ENCODE measurements at places on chromosomes 16 and 17. TPM values are rescaled to one million over a fixed set of nuclear protein-coding genes. Genes with fewer than 3 reads are reported as not detected.
A peak's percentile ranks its signal among the peaks of the same experiment; 100 is the strongest.

DNA sequence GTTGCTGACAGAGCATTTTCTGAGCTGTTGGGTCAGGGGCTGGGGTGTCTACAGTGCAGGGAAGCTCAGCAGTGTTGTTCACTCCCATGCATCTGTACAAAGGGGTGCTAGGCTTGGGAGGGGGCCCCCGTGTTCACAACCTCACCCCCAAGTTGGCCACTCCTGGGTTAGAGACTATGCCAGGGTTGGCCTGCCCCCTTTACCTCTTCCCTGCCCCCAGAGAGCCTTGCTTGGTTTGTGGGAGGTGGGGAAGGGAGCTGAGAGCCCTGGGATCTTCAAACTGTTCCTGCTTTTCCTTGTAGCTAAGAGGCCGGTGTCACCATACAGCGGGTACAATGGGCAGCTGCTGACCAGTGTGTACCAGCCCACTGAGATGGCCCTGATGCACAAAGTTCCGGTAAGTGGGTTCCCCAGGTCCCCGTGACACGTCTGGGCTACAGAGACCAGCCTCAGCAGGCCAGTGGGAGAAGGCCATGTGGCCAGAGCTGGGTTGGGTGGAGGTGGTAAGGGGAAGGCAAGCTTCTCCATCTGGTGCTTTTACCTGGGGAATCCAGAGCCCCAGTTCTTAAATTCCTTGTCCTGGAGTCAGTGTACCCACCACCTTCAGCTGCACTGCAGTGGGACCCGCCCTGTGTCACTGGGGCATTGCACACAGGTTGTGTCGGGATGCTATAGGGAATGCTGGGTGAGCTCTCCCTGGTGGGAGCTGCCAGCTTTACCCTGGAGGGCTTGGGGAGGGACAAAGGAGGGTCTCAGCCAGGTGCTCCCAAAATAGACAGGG, 11.8 kb downstream of the GPRC5C start:
- no peak for DNase-seq

- DNase-seq, result peak; percentile 78
These were observed 471.6 kb downstream of the SOX9 start for GRCh38 chr17:72592242-72592966.

DNA sequence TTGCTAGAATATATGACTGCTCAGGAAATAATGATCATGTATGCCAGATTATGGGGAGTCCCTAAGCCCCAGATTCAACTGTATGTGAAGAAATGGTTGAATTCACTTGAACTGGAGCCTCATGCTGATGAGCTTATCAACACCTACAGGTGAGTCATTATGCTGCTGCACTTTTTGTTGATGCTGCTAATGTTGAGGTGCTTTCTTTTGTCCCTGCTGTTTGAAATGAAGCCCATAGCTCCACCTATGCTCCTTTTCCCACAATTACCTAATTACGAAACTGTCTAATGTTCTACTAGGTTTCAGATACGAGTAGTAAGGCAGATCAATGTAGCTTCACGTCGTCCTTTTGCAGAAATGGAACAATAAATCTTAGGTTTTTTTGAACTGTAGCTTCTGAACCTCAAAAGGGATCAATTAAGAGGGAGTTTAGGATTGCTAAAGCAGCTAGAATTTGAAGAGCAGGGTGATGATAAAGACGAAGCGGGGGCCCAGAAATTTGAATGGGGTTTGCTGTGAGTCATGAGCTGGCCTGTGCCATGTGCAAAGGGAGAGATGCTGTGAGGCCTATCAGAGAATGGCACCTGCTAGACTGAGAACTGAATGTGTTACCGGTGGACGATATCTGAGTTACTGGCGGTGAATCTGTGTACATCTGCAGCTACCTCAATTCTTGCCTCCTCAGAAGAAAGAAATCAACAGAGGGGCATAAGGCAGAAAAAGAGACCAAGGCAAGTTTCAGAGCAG, 6.1 kb upstream of the UQCRC2 start:
- DNase-seq, result no peak

GRCh38 chr17:32148351-32148750, 6.0 kb downstream of the RHOT1 start:
- DNase-seq, result no peak

GRCh38 chr16:89330177-89330856, 112.8 kb downstream of the ZNF778 start:
- no peak for DNase-seq

GRCh38 chr17:691423-691822, 23.2 kb downstream of the VPS53 start:
- no peak for DNase-seq

Gene DNAH3
- polyA plus RNA-seq, result 0.46 TPM

Gene GSDMA
- polyA plus RNA-seq, result 2.5 TPM

Gene GNPTG
- polyA plus RNA-seq, result 49.2 TPM

Gene SLC5A10
- 1.1 TPM for polyA plus RNA-seq

Gene EPX
- 0.95 TPM for polyA plus RNA-seq

Gene HES7
- not detected for polyA plus RNA-seq

Data from renal cortex interstitium (tissue), 15 donors.